ENCODE measurements at places on chromosomes 3 and 15.

DNA sequence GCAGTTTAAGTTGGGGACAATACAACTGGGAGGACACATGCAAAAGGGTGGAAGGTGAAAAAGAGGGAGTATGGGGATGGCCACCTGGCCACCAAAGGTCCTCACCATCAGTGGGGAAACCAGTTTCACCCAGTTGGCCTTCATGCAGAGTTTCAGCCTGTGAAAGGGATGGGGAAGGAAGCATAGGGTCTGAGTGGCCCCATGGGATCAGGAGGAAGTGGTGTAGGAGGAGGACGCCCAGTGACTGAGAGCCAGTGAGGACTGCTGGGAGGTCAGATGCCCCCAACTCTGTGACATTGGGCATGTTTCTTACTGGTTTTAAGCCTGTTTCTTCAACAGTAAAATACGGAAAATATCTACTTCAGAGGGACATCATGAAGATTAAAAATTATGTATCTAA lies 16.3 kb downstream of the BCL2A1 start:
- no peak for DNase-seq

GRCh38 chr3:62229908-62230307 lies 143.4 kb downstream of the FEZF2 start:
- peak; percentile 46 for DNase-seq

DNA sequence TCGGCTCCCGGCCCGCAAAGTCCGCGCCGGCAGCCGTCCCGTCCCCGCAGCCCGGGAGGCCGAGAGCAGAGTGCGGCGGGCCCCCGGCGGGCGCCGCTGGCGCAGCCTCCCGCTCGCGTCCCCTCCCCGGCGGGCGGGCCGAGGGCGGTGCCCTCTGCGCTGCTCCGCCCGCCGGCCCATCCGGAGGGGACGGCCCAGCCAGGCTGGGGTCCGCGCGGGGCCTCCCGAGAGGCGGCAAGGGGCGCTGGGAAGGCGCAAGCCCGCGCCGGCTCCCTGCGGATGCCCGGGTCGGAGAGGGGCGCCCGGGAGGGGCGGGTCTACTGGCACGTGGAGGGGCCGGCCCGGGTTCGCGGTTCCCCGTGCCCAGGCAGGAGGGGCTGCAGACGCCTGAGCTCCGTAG lies at the start of the genes CLCN2 and POLR2H:
Gene CLCN2, minus strand, starts transcription at position 74 of the 400 bp plus-strand sequence. CDS start 126 bp downstream, outside the sequence.
Gene POLR2H, plus strand, starts transcription at position 179 of the 400 bp plus-strand sequence. CDS start 1,783 bp downstream, outside the sequence.
- peak; percentile 87 for DNase-seq

DNA sequence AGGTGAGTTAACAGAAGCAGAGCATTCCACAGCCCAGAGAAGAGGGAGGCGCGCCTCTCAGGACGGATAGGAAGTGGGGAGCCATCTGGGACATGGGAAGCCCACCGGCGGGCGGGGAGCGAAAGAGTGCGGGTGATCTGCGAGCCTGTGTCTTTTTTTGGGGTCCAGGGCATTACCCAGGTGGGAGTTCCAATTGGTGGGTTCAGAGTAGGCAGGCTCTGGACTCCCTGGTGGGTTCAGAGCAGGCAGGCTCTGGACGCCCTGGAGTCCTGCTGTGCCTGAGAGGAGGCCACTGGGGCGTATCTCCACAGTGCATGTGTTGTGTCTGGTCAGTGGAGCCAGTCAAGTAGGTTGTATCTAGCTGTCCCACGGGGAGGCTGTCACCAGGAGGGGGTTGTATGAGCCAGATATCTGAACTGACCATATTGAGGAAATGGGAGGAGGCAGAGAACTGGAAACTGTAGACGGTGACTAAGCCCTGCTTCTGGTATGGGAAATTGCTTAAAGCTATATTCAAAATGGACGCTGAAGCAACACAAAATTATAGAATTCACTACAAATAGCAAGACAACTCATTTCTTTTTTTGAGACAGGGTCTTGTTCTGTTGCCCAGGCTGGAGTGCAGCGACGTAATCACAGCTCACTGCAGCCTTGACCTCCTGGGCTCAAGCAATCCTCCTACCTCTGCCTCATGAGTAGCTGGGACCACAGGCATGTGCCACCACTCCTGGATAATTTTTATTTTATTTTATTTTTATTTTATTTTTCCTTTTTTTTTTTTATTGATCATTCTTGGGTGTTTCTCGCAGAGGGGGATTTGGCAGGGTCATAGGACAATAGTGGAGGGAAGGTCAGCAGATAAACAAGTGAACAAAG lies 34.5 kb upstream of the CHST2 start:
- DNase-seq: no peak

GRCh38 chr3:72006631-72007556 lies 221.9 kb upstream of the PROK2 start:
- DNase-seq: no peak

DNA sequence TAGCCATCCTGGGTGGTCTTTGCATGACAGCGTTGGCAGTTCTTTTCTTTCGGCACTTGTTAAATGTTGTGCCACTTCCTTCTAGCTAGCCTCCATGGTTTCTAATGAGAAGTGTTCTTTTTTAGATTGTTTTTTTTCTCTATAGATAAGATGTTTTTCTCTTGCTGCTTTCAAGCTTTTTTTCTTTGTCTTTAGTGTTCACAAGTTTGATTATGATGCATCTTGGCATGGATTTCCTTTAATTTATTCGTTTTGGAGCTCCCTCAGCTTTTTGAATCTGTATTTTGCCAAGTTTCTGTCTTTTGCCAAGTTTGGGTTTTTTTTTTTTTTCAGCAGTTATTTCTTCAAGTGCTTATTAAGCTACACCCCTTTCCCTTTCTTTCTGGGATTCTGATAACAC lies 53.1 kb downstream of the TM2D3 start:
- DNase-seq: no peak

DNA sequence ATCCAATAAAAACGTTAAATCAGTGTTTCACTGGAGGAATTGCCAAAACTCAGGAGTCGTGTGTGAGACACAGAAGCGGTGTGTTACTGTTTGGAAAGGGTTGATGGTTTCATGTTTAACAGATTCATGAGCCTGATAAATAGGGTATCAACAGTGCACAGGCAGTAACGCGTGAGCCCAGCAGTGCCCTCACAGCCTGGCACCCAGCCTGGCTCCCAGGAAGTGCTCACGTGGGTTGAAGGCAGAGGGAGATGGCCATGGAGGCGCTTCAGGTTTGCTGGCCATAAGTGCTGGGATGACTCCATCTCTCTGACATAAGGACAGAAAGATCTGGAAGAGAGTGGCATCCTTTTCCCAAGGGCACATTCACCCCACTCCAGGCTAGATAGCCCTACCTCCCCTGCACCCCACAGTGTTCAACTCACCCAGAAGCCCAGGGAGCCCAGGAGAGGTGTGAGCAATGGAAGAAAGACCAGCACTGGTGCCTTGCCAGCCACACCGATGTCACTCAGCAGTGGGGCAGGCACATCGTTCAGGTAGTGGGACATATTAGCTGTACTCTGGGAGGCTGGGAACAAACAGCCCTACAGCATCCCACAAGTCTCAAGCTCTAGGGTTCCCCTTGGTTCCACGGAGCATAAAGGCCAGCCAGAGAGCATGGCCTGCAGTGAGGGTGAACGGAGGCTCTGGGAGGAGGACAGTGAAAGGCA lies 164.3 kb downstream of the LRRK1 start:
- no peak for DNase-seq

GRCh38 chr3:65879372-65879771 lies 159.3 kb downstream of the MAGI1 start:
- no peak for DNase-seq

Data from D341Med (cell line).